NCI-H226 (cell line): ENCODE measurements at places on chromosomes 3 and 15.

- DNase-seq = no peak
These were observed 186.5 kb downstream of the ZNF385D start for GRCh38 chr3:21564531-21564930.

DNA sequence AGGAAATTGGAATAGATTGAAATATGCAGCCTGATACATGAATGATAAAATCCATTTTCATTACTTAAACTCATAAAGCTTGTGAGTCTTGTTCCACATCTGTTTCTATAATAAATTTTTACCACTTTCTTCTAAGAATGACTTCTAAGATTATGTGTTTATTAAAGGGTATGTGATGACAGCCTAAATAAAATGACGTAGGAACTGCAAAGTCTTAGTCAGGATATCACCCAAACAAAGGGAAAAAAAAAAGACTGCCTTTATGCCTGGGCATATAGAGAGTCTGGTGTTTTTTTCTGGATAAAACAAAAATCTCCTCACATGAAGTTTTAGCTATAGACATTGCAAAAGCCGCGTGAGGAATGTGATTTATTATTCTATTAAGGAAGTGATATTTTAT is 844.0 kb downstream of the DIPK2A start:
- no peak for DNase-seq

GRCh38 chr3:194306771-194307640 is 44.1 kb downstream of the CPN2 start:
- no peak for DNase-seq

DNA sequence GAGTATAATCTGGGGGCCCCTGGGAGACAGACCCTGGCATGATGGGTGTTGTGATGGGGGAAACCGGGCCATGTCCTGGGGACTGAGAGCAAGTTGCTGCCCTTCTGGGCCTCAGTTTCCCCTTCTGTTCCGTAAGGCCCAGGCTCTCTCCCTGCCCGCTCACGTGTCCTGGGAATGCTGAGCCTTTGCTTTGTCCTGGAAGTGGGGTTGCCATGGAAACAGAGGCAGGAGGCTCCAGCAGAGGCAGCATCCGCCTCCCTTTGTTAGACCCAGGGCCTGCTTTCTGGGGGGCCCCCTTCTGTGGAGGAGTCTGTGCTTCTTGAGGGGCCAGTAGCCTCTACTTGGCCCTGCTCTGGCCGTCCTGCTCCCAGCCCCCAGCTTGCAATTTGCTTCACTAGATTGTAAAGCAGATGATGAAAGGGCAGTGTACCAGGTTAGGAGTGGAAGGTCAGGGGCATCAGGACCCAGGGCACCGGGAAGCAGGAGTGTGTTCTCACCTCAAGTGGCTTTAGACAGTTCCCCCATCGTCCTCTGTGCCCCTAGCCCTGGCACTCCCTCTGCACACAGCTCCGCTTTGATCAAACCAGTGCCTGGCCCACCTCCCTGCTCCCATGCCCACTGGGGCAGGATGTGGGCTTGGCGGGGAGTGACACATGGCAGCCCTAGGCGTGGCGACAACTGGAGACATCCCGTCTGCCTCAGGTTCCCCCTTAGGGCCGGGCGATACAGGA is 105.6 kb downstream of the FBLN2 start:
- DNase-seq = no peak

- DNase-seq = no peak
These were observed 286.2 kb upstream of the UBE2E1 start for GRCh38 chr3:23519314-23520208.

- DNase-seq = no peak
These were observed 303.8 kb downstream of the TLE3 start for GRCh38 chr15:69793781-69794451.

DNA sequence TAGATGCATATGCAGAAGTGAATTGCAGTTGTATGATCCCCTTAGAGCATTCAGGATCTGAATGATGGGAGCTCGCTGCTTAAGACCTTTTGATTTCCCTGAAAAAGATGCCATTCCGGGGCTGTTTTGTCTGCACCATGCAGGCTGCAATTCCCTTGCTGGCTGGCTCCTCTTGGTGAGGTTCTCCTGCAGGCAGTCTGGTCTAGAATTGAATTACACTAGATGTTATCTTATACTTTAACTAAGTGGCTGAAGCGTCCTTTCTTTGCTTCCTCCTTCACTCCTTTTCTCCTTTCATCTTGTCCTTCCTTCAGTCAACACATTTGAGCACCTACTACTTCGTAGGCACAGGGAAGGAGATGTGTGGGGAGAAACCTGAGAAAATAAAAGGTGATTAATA is 18.6 kb upstream of the MYZAP start:
- DNase-seq = no peak

DNA sequence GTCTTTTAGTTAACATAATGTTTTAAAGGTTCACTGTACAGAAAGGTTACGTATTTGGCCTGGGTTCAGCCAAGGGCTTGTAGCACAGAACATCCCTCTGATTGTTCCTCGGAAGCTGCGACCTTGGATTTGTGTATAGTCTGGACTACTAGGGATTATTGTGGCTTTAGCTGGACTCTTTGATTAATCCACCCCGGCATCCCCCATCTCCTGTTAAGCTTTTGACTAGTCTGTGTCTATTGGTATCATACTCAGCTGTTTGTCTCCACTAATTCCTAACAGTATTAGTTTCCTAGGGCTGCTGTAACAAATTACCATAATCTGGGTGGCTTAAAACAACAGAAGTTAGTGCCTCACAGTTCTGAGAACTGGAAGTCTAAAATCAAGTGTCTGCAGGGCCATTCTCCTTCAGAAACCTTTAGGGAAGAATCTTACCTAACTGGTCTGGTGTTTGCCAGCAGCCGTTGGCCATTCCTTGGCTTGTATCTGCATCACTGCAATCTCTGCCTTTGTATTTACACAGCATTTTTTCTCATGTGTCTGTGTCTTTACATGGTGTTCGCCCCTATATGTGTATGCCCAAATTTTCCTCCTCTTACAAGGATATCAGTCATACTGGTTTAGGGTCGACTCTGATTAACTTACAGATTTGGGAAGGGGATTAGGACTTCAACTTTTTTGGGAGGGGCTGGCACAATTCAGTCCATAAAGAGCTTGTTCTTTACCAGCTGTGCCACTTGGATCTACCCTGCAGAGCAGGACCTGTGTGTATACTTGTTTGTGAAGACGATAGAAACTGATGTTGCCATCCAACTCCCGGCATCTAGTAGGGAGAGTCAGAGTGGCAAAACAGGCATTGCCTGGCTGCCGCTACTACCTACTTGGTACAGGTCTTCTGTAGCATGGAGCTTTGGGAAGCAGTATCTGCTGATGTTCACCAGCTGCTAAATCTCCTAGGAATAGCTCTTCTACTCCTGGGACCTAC is 117.8 kb downstream of the UBE2E2 start:
- DNase-seq = no peak

DNA sequence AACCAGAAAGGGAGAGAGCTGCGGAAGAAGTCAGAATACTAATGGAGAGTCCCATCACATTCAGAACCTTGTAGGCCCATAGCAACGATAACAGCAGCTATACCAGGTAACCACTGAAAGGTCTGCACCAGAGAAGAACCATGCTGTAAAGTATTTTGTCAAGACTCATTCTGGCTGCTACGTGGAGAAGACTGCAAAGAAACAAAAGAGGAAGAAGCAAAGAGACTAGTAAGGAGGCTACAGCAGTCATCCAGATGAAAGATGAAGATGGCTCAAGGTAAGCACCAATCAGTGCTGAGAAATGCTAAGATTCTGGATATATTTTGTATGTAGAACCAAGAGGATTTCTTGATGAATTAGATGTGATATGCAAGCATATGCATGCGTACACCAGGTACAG is 39.6 kb downstream of the ACAP2 start:
- DNase-seq = no peak

DNA sequence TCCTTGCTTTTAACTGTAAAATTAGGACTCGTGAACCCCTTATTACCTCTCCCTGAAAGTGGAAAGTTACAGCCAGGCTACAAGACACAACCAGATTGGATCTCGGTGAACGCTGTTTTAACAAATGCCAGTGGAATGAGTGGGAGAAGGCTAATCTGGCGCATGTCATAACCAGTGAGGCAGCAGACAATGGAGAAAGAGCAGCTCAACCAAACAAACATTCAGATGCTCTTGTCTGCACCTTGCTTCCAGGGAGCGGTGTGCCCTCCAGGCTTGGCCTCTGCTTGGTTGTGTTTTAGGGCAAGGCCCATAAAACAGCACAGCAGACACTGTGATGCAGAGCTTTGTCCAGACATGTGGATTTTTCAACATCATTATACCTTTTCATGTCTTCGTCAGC is 45.9 kb upstream of the ATP1B3 start:
- peak; percentile 41 for DNase-seq

GRCh38 chr3:111824351-111824750 is 34.7 kb upstream of the PHLDB2 start:
- no peak for DNase-seq

DNA sequence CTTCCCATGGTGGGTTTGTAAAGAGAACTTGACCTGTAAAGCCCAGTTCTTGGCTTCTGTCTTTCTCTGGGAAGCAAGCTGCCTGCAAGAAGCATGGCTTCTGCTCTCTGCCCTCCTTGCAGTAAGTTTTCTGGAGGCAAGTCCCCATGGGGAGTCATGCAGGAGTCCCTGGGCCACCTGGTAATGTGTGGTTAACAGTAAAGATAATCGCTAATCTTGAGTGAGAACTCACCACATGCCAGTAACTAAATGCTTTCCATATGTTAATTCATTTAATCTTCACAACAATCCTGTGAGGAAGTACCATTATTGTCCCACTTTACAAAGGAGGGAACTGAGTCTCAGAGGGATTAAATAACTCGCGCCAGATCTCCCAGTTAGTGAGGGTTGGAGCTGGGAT is 4.2 kb downstream of the CAPN3 start:
- DNase-seq = no peak

DNA sequence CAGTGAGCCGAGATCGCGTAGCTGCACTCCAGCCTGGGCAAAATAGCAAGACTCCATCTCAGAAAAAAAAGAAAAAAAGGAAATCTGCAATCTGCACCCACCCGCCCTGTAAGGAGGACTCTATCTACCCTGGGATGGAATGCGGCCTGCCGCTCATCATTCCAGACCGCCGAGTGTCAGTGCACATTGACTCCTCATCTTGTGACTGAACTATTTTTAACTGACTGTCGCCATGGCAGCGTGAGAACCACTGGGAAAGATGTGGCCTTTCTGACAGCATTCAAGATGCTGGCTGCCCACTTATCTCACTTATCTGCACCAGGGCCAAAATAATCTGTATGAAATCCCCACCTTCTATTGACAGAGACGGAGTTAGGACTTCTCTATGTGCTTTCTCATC is 38.8 kb upstream of the ANKRD34C start:
- DNase-seq = no peak

- DNase-seq = peak; percentile 10
These were observed 105.3 kb upstream of the TOPAZ1 start for GRCh38 chr3:44136421-44136820.

- DNase-seq = peak; percentile 75
These were observed 182.7 kb upstream of the GADL1 start for GRCh38 chr3:31077021-31077601.

GRCh38 chr15:77983091-77983707 is 94.3 kb downstream of the TBC1D2B start:
- DNase-seq = no peak

DNA sequence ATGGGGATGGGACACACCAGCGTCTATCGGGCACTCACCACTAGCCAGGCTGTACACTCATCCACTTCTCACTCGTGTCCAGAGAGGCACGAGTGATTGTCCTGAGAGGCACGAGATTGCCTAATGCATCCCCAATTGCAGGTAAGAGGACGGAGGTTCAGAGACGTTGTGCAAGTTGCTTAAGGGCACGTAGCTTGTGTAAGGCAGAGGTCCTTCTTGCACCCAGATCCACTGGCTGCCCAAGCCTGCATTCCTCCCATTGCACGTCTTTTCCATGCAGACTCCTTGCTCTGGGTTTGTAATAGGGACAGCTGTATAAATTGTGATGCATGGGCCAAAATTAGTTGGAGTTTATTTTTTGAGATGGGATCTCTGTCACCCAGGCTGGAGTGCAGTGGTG is 264.3 kb downstream of the PLCL2 start:
- DNase-seq = no peak

GRCh38 chr3:39541917-39542329 is 74.4 kb downstream of the MOBP start:
- no peak for DNase-seq

DNA sequence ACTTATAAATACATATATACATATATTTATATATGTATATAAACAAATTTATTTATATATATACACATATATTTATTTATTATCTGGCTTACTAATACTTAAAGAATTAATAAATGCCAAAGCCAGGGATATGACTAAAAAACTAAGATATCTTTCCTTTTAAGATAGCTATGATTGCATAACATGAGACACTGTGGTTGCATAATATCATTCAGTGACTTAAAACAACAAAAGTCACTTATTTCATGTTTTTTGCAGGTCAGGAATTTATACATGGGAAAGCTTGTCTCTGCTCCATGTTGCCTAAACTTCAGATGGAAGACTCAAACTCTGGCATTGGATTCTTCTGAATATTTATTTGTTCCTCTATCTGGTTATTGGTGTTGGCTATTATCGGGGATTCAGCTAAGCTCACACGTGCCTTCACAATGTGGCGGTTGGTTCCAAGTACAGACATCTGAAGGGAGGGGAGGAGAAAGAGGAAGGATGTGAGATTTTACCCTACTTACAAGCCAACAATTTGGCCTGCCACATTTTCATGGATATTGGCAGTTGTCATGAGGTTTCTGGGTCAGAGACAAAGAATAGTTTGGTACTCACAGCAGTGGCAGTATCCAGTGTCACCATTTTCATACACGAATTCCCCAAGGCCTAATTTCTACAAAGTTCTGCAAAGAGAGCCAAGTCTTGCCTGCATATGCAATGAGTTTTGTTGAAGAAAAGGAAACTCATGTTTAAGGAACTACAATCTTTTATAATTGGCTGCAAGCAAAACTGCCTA is 381.6 kb downstream of the EPHA3 start:
- no peak for DNase-seq

DNA sequence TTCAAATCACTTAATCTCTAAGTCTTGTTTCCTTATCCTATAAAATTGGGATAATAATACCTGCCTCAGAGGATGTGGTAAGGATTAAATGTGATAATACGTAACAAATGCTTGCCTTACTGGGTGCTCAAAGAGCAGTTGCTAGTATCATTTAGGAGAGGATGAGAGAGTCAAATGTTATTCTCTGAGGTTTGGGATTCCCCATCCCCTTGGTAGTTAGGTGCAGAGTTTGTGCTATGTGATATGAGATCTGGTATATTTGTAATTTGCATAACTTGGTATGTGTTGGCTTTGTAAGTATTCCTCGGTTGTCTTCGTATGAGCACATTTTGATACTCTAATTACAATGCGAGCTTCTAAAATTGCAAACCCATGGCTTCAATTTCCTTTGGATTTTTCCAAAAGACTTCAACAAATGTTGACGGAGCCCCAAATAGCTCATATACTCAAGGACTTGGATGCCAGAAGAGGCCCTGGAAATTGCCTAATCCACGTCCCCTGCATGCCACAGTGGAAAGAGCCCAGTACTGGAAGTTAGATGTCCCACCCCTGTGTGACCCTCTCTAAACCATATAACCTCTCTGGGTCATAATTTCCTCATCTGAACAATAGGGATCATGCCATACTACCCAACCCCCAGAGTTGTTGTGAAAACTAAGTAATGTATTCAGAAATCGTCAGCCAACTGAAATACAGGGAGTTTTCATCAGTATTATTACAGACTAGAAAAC is 85.0 kb downstream of the FBN1 start:
- no peak for DNase-seq

- no peak for DNase-seq
These were observed 64.6 kb downstream of the CYP11A1 start for GRCh38 chr15:74302821-74303359.
